Testis (tissue), 5 donors: ENCODE measurements at places on chromosomes 7 and 10.
A peak's percentile ranks its signal among the peaks of the same experiment; 100 is the strongest.

DNA sequence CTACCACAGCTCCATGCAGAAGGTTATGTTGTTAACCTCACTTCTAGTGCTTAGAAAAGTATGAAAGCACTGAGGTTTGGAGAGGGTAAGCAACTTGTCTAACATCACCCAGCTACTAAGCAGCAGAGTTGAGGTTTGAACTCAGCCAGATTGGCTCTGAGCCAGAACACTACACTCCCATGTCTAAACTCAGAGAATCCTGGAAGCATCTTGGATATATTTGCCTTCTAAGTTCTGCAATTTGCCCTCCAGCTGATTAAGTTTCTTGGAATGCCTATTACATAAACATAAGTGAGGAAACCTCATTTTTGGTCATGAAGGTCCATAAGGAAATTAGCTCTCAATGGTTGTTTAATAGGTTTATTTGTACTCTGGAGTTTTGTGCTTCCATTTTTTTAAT is 78.1 kb upstream of the PHYHIPL start:
- no peak for DNase-seq

DNA sequence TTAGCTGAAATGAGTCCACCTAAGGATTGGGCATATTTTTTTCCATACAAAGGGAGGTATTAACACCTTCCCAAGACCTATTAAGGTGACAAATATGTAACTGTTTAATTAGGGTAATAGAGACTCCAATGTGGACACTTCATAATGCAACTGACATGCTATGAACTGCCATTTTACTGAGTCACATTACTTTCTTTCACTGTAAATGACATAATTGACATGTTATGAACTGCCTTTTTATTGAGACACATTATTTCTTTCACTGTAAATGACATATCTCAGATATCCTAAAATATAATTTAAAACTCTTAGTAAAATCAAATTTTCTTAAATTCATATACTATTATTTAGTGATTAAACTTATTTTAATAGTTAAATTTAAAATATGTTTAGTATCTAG is 528.8 kb upstream of the PCDH15 start:
- DNase-seq = no peak

GRCh38 chr7:17474724-17475344 is 176.4 kb downstream of the AHR start:
- peak; percentile 29 for DNase-seq

- DNase-seq = peak; percentile 8
Measured at GRCh38 chr10:71080381-71081228, 131.8 kb upstream of the UNC5B start.

- peak; percentile 61 for DNase-seq
Measured at GRCh38 chr10:78664929-78665553, 403.7 kb upstream of the ZMIZ1 start.

- DNase-seq = peak; percentile 57
Measured at GRCh38 chr7:145036604-145037405, 201.0 kb upstream of the TPK1 start.

DNA sequence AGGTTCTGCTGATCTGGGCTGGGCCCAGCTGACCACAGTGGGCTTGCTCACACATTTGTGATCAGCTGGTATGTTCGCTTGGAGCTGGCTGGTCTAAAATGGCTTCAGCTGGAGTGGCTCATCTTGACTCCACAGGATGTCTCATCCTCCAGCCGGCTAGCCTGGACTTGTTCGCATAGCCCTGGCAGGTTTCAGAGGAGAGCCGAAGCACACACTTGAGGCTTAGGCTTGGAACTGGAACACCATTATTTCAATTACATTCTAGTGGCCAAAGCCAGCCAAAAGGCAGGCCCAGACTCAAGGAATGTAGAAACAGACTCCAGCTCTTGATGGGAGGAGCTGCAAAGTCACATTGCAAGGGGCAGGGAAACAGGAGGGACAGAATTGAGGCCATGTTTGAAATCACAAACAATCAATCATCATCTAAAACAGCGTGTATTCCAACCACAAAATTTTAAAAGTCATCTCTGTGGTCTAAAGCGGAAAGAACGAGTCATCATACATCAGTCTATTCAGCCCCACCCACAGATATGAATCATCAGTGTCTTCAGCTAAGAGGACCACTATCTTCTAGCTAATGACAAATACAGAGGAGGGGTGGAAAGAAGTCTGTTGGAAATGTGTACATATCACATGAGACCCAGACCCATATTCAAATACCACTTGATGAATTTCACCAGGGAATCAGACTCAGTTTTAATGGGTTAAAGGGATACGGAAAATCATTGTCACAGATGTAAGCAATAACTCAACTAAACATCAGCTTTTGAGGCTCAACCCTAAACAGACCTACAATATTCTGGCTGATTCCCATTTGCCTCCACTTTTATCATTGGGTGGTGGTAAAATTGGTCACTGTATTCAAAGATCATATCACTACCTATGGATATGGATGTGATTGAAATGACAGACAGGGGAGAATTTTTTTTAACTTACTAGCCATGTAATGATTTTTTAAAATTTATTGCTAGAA is 139.0 kb upstream of the MKLN1 start:
- DNase-seq = no peak

GRCh38 chr10:122637376-122637775 is 62.3 kb downstream of the C10orf120 start:
- DNase-seq = no peak

DNA sequence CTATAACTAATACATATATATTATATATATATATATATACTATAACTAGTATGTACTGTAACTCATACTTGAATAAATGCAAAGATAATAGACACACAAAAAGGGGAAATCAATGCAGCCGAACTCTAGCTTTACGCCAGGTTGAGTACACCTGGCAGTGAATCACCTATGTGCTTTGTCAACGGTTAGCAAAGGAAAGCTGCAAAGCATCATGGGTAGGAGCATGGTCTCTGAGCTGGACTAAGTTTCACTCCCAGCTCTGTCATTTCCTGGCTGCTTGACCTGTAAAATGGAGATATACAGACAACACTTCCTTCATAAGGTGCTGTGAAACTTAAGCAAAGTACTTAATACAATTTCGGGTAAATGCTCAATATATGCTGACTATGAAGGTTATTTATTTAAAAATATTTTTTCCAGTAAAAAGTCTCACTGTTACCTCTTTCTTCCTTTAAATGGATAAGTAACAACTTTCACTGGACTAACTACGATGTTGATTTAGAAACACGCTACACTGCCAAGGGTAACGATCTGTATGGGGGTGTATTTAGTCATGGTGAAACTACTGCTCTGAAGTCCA is 61.7 kb upstream of the ITGA8 start:
- DNase-seq = no peak
